ENCODE measurements at places on chromosomes 13 and 19.

- DNase-seq = peak; percentile 52
Observed at GRCh38 chr13:95603887-95604555, 40.5 kb downstream of the DZIP1 start.

GRCh38 chr19:2613507-2614295 lies 88.8 kb downstream of the GNG7 start:
- no peak for DNase-seq

GRCh38 chr13:66427458-66427861 lies 802.7 kb downstream of the PCDH9 start:
- no peak for DNase-seq

- peak; percentile 69 for DNase-seq
Observed at GRCh38 chr13:106083620-106084350, 451.7 kb downstream of the EFNB2 start.

GRCh38 chr19:32199501-32200040 lies 145.8 kb upstream of the ZNF507 start:
- DNase-seq = no peak

DNA sequence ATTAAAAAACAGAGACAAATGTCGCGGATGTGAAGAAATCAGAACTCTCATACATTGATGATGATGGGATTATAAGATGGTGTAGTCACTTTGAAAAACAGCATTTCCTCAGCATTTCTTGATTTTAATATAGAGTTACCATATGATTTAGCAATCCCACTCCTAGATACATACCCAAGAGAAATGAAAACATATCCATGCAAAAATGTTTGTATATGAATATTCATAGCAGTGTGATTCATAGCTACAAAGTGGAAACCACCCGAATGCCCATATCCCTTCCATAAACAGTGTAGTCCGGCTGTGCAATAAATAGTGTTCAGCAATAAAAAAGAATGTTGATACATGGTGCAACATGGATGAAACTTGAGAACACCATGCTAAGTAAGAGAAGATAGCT lies 44.6 kb downstream of the DPY19L3 start:
- DNase-seq = no peak

GRCh38 chr19:5075597-5075996 lies 106.7 kb downstream of the KDM4B start:
- DNase-seq = no peak

All from A172 (cell line).